DMS53 (cell line): ENCODE measurements at places on chromosomes 12 and 14.

DNA sequence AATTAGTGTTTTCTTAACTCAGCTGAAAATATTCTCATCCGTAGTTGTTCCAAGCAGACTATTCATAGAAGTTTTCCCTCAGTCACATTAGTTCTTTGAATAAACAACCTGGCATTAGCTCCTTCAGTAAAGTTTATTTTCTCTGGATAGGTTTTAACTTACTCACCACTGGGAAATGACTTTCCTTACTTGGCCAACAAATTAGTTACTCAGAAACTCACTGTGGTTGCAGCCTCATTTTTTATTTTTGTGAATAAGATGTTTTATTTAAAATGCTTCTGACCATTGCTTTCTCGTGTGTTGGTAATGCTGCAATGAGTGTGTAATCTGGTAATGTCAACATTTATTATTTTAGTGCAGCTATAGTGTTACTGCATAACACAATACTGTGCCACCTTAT lies 74.9 kb downstream of the NOVA1 start:
- no peak for DNase-seq

- DNase-seq: no peak
These were observed 102.2 kb downstream of the TNFAIP2 start for GRCh38 chr14:103225476-103225875.

DNA sequence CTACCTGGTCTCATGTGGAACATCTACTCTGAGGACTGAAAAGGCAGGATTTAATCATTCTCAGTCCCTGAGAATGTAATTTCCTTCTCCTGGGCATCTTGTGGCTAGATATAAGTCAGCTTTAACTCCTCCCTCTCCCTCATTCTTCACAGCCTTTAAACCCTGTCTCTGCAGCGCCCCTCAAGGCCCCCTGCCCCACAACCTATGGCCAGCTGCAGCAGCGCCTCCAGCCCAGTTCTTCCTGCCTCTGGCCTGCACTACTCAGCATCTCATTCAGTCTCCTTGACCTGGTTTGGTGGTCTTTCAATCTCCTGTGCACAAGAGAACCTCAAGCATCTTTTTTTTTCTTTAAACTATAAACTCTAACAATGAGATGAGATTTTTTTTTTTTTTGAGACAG lies 29.3 kb downstream of the NCKAP5L start:
- DNase-seq: no peak

- no peak for DNase-seq
These were observed 22.1 kb downstream of the SMOC1 start for GRCh38 chr14:69901113-69901951.

- DNase-seq: peak; percentile 39
These were observed 788 bp upstream of the ASIC1 start for GRCh38 chr12:50056639-50056976.

DNA sequence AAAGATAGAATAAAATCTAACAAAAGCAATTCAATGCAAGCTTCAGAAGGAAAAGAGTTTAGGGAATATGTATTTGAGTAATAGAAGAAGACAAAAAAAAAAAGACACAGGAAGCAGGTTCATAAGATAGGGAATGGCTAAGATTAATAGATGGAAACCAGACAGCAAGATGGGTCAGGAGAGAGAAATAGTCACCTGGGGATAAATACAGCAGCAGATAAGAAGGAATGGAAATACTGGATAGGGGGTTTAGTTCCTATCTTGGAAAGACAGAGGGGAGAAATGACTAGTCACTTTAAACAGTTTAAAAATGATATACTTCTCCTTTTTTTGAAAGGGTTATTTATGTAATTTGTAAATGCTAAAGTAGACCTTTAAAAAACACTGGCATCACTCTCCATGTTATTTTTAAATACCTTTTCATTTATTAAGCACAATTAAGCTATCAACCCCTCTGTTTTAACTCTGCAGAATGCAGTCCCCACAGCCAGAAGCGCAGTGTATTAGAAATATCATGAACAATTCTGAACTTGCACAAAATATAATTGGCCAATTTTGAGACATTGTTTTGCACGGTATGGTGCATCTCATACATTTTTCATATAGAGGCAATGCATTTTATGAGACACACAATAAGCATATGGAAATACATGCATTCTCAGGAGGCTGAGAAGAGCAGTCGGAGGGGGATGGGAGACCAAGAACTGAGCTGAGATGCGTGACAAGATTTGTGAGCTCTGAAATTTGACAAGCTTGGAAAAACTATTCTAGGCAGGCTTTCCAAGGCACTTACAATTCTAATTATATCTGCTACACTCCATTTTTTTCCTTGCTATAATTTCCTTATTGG lies 303.4 kb upstream of the PRICKLE1 start:
- DNase-seq: no peak

DNA sequence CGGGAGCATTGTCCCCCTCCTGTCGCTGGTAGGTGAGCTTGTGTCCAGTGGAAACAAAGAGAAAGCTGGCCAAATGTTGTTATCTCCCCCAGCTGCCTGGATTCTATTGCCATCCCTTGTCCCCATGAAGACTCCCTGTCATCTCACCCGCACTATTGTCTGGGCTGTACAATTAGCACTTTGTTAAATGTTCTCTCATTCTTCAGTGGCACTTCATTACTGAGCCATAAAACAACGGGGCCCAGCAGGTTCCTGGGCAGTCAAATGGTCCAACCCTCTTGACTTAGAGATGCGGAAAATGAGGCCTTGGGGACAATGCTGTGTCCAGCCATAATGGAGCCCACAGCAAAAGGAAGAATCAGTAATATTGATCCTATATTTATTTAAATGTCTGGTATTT lies 13.2 kb upstream of the COL2A1 start:
- no peak for DNase-seq
